Osteoblast (primary cell): ENCODE measurements at places on chromosomes 1 and 21.

- no peak for DNase-seq
Measured at GRCh38 chr1:97114842-97115241, 393.3 kb downstream of the PTBP2 start.

GRCh38 chr1:235986869-235987268 is 78.0 kb downstream of the NID1 start:
- no peak for DNase-seq

GRCh38 chr1:201598396-201598795 is 59.5 kb downstream of the NAV1 start:
- DNase-seq = no peak

DNA sequence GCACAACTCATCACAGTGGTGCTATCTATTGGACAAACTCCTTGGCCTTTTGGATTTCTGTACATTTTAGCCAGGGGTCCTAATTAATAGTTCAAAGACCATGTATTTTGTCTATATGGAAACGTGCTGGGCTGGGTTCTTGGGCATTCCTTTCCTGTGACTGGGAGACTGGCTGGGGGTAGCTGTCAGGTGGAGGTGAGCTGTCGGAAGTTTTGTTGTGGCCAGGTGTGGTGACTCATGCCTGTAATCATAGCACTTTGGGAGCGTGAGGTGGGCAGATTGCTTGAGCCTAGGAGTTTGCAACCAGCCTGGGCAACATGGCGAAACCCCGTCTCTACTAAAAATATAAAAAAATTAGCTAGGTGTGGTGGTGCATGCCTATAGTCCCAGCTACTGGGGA is 392.4 kb downstream of the RPS6KC1 start:
- DNase-seq = no peak

DNA sequence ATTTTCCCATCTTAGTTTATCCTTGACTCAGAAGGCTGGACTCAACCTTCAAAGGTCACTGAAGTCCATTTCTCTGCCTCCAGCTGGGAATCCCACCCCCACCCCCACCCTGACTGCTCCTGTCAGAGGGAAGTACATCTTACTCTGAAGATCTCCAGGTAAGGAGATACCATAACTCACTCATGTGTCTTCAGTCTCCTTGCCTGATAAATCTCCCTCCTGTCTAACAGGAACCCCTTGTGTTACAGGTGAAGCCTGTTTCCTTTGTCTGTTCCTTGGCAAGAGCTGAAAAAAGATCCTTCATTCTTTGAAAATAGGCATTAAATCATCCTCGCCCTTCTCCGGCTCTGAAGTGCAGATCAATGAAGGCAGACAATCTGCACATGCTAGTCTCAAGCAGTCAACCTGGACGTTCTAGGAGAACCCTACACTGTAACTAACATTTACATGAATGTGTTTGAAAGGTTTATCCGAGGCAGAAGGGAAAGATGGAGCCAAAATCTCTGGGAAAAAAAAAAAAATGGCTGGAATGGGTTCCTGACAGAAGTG is 250.6 kb downstream of the TM2D1 start:
- no peak for DNase-seq

DNA sequence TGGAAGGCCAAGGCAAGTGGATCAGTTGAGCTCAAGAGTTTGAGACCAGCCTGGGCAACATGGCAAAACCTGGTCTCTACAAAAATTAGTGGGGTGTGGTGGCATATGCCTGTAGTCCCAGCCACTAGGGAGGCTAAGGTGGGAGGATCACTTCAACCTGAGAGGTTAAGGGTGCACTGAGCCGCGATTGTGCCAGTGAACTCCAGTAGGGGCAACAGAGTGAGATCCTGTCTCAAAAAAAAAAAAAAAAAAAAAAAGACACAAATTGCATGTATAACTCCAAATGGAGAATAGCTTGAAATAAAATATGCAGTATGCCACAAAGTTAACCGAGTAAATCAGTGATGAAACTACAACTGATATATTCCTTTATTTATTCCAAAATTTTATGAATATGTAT is 51.6 kb downstream of the LRRC40 start:
- no peak for DNase-seq

GRCh38 chr21:32216293-32216692 is 62.6 kb downstream of the MIS18A start:
- DNase-seq = no peak

GRCh38 chr1:111369645-111370044 is 57.9 kb downstream of the OVGP1 start:
- no peak for DNase-seq

- DNase-seq = peak; percentile 15
Measured at GRCh38 chr21:42012763-42013329, 2.7 kb upstream of the ZBTB21 start.

DNA sequence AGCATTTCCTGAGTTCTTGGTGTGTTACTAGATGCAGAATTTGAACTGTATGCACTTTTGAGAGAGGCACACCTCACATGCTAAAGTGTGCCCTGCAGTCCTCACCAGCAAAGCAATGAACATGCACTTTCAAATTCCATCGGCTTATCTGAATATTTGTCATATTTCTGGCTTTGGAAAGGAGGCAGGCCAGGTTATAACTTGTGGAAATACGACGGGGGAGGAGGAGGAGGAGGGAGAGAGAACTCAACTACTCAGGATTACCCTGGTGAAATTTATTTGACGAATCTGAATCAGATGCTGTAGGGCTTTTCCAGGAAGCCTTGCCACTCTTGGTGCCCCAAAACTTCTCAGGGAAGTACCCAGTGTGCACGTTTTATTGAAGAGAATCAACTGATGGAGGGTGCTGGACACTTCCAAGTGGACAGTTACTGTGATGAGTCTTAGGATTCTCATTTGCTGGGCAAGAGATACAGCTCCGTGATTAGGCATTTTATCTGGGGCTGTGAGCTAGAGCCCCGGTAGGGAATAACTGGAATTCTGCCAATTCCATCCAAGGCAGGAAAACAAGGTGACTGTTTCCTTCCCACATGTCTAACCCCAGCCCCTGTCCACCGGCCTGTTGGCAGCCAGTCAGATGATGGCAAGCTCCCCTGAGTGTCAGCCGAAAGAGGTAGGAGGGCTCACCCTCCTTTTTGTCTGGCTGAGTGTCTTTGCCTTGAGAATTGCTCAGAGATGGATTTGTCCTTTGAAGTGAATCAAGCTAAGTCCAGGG is 3.8 kb downstream of the PDPN start:
- DNase-seq = peak; percentile 41

DNA sequence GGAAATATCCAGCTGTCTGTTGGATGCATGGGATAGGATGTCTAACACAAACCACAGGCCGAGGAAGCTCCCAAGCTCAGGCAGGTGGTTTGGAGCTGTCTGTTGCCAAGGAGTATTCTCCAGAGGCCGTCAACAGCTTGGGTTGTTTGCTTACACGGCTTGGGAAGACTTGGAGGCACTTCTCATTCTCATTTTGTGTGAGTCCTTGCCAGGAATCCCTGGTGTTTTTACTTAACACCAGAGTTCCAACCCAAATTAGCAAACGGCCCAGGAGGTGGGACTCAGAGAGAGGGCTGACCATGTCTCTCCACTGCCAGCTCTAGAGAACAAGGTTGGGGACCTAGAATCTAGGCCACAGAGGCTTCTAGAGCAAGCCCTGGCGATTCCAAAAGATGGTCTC is 72.7 kb upstream of the FAM20B start:
- DNase-seq = no peak
